Stimulated activated naive B cell treated with anti-CD40 and anti-IgM and Interleukin-4, amounts not matched to agents 10 μg/mL and 1 μg/mL and 100 μg/mL, for 72 hours (primary cell): ENCODE measurements at places on chromosomes 1 and 21.

DNA sequence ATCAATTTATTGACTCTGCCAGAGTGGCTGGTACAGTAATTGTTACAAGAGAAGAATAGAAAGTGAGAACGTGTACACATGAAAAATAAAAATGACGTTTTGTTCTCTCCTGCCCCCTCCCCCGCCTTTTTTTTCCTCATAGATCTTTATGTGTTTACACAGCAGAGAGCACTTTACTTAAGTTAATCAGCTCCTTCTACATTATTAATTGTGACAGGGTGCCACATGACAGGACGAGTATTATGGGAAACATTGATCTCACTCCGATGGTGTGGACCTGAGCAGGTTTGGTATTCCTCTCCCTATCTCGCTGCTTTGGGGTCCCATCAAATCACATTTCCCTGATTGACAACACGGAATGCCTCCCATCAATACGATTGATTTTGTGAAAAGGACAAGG, 285.7 kb downstream of the TM2D1 start:
- H3K36me3 ChIP-seq, result no peaks in the 10 kb centered on the region
- H3K4me3 ChIP-seq, result no peak overlapping the region
- no peaks in the 10 kb centered on the region for H3K4me1 ChIP-seq
- H3K27me3 ChIP-seq, result peaks cover 7% of the 10 kb centered on the region

- H3K4me1 ChIP-seq, result no peaks in the 10 kb centered on the region
- H3K27ac ChIP-seq, result no peak overlapping the region
- DNase-seq, result no peak
- H3K4me3 ChIP-seq, result no peak overlapping the region
- no peaks in the 10 kb centered on the region for H3K36me3 ChIP-seq
These were observed 37.8 kb upstream of the CTTNBP2NL start for GRCh38 chr1:112358061-112358770.

DNA sequence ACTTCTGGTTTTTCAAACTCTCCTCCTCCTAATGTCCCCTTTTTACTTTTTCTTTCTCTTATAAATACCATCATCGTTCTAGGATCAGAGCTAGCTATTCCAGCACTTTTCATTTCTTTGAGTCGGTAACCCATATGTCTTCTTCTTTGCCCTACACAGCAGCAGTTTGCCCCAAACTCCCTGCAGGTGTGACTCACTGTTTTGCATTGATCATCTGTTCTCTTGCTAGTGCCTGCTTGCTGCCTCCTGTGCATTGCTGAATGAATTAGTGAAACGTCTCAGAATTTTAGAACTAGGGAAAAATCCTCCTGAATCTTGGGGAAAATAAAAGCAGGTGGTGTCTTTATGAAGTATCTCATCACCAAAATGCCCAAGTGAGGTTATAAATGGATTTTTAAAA, 21.7 kb downstream of the KCNK2 start:
- H3K4me3 ChIP-seq, result no peak overlapping the region
- no peaks in the 10 kb centered on the region for H3K4me1 ChIP-seq
- H3K27me3 ChIP-seq, result no peaks in the 10 kb centered on the region
- DNase-seq, result no peak
- H3K27ac ChIP-seq, result no peak overlapping the region
- no peaks in the 10 kb centered on the region for H3K36me3 ChIP-seq

GRCh38 chr1:78334114-78334513, 156.7 kb upstream of the PTGFR start:
- H3K4me1 ChIP-seq, result no peaks in the 10 kb centered on the region
- H3K4me3 ChIP-seq, result no peak overlapping the region
- DNase-seq, result no peak
- no peaks in the 10 kb centered on the region for H3K36me3 ChIP-seq
- H3K27ac ChIP-seq, result no peak overlapping the region
- no peaks in the 10 kb centered on the region for H3K27me3 ChIP-seq

DNA sequence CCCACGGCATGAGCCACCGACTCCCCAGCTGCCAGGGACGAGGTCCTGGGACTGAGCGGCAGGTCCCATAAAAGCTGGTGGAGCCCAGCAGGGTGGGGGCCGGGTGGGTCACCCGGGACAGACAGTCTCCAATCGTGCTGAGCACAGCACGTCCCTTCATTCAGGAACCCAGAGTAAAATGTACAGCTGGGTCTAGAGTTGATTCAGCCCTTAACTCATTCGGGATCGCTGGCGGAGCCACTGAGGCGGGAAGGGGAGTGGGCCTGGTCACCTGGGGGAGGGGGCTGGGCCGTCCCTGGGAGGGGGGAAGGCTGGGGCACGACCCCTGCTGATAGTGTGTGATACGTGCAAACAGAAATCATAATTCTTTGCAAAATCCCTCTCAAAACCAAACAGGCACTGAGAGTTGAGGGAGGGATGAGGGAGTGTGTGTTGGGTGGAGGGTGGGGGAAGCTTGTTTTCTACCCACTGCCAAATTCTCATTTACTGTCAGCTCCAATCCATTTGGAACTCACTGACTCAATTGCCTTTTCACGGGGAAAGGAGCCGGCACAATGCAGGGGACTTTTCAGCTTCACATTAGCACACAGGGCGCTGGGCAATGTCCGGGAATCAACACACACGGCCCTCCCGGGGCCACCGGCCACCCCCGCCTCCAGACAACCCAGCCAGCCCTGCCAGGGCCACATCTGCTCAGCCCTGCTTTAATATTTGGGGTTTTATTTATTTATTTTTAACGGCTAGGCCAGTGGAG, 13.8 kb downstream of the CASZ1 start:
- no peaks in the 10 kb centered on the region for H3K4me1 ChIP-seq
- no peak for DNase-seq
- H3K27me3 ChIP-seq, result peaks cover 16% of the 10 kb centered on the region
- H3K27ac ChIP-seq, result no peak overlapping the region

GRCh38 chr1:115051850-115052249, 22.2 kb downstream of the TSHB start:
- no peak overlapping the region for H3K27ac ChIP-seq
- no peaks in the 10 kb centered on the region for H3K4me1 ChIP-seq
- no peaks in the 10 kb centered on the region for H3K27me3 ChIP-seq
- H3K36me3 ChIP-seq, result no peaks in the 10 kb centered on the region
- no peak for DNase-seq

DNA sequence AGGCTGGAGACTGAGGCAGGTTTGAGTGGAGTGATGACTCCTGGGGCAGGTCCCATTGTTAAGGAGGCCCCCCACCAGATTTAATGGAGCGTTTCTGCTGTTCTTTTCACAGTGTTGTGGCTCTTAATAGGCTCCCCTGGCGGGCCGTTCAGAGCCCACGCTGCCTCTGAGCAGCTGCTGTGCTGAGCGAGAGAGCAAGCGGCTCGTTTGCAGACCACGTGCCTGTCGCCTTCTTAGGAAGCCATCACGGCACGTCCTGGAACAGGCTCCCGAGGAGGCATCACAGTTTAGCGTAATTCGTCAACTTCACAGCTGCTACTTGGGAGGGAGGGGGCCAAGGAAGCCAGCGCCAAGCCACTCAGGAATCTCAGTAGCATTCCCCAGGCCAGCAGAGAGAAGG, 70.5 kb upstream of the CTTNBP2NL start:
- no peak for DNase-seq
- no peaks in the 10 kb centered on the region for H3K36me3 ChIP-seq
- no peak overlapping the region for H3K27ac ChIP-seq
